ENCODE measurements at places on chromosomes 7 and 10.

- DNase-seq: no peak
Measured at GRCh38 chr10:30459283-30459682, 25.3 kb downstream of the MAP3K8 start.

DNA sequence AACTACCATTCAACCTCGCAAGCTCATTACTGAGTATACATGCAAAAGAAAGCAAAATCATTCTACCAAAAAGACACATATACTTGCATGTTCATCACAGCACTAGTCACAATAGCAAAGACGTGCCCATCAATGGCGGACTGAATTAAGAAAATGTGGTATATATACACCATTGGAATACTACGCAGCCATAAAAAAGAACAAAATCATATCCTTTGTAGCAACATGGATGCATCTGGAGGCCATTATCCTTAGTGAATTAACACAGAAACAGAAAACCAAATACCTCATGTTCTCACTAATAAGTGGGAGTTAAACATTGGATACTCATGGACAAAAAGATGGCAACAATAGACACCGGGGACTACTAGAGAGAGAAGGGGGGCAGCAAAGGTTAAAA lies 6.4 kb downstream of the TRDMT1 start:
- DNase-seq: no peak

DNA sequence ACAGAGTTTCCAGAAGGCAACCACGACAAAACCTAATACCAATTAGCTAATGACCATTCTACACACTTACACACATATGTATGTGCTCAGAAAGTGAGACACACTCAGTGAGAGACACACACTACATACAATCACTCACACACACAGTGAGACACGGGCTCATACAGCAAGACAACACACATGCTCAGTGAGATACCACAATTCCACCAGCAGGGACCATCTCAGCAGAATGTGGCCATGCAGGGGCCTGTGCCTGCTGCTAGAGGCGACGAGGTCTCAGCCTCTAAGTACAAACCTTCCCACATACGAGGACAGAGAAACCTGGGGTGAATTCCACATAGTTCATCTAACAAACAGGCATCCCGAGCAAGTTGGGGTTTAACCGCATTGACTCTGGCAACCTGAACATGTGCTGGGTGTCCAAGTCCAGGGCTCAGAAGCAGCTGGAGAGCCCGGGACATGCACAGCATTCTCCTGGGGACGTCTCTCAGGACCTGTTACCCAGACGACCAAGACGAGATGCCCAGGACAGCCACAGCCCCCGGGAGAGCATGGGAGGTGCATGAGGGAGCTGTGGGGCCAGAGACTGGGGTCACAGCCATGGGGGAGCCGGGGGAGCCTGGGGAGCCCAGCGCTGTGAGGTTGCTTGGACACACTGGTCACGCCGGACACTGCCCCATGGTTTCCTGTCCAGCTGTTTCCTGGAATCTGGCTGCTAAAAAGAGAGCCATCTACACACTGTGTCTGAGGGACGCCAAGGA lies 523.6 kb downstream of the PTPRN2 start:
- DNase-seq: no peak

- no peak for DNase-seq
Measured at GRCh38 chr7:4951903-4952636, 6.9 kb downstream of the MMD2 start.

DNA sequence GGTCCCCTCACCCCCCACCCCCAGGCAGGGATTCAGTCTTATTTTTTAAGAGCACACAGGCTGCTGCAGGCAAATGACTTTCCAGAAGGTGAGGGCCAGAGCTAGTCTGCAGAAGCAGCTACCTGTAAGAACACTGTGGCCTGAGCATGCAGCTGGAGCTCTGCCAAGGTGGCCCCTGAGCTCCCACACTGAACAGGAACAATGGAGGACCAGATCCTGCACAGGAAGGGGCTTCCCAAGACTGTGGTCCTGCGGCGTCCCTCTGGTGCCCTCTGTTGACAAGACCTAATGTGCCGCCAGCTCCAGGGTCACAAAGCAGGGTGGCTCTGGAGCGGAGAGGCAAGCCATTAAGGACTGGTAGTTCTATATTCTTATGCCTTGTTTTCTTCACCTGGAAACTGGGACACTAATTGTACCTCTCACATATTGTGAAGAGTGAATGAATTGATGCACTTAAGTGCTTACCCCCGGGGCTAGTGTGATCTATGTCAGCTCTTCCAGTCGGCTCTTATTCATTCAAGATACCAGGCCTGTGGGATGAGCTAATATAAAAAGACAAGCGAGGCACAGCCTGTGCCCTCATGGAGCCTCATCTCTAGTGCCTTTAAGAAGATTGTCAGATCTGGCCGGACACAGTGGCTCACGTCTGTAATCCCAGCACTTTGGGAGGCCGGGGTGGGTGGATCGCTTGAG lies 8.0 kb upstream of the BEND7 start:
- DNase-seq: no peak

- DNase-seq: no peak
Measured at GRCh38 chr10:34156781-34157425, 658.2 kb downstream of the PARD3 start.

- DNase-seq: no peak
Measured at GRCh38 chr10:20622531-20623211, 274.4 kb downstream of the NEBL start.

DNA sequence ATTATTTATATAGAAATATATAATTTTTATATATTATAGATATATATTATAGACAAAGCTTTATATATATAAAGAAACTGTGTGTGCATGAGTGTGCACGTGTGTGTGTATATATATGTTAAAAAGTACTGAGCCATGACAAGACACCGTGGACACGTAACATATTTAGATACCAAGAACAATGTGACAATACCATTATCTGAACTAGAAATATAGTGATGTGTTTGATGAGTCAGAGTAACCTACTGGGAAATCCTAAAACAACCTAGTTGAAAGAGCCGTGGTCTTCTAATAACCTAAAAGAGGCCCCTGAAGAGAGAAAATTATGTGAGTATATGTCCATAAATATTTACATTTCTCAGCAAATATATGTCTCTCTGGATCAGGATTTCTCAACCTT lies 50.7 kb upstream of the ITGB8 start:
- no peak for DNase-seq

GRCh38 chr10:4981722-4982471 lies 18.7 kb downstream of the AKR1C1 start:
- no peak for DNase-seq

DNA sequence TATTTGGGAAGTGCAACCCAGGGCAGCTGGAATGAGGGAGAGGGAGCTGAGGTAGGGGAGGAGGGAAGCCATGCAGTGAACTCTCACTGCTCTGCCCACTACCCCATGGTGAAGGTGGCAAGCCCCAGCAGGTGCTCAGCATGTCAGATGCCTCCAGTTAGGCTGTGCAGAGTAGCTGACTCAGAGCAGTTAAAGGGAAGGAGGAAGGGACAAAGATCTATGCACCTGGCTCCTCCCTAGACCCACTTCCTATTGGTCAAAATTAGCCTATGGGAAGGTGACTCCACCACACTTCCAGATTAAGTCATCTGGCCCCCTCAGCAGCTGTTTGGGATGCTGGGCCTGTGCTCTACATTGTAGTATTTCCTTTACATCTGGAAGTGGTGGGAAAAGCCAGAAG lies 125.7 kb upstream of the MTPN start:
- DNase-seq: no peak

GRCh38 chr7:103988468-103989199 lies 824 bp downstream of the RELN start:
- no peak for DNase-seq

GRCh38 chr7:128801003-128801402 lies 9.2 kb downstream of the CCDC136 start:
- no peak for DNase-seq

GRCh38 chr10:69278446-69278963 lies at the start of gene HK1:
TSS of gene HK1 (plus strand) at chr10:69278496.
- no peak for DNase-seq

DNA sequence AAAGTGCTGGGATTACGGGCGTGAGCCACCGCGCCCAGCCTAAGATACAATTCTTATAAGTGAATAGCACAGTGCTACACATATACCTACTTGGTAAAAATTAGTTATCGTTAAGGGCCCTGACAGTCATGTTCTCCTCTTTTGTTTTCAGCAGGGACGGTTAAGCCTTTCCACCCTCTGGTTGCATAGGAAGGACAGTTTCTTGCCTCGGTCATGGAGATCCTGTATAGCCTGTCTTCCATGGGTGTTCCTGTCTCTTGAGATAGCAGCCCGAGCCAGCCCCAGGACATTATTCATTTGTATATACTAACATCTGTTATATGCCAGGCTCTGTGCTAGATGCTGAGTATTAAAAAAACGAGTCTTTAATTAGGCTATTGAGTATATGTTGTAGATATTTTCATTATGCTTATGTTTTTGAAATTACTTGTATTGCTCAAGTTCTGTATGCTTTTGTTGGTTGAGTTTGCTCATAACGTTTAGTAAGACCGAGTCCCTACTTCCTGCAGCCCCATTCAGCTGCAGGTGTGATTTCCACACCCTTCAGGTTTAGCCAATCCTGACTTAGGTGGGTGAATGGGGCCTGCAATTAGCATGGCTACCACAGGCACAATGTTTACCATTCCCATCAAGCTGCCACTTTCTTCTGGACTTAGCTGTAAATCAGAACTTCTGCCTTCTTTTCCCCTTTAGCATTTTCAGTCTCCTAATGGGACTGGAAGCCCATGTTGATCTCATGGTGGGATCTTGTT lies 24.8 kb downstream of the CCSER2 start:
- no peak for DNase-seq

GRCh38 chr10:36574207-36574606 lies 551.2 kb upstream of the ANKRD30A start:
- no peak for DNase-seq

- no peak for DNase-seq
Measured at GRCh38 chr7:132240262-132240661, 336.0 kb downstream of the PLXNA4 start.

- DNase-seq: no peak
Measured at GRCh38 chr10:79483299-79483698, 29.0 kb upstream of the EIF5AL1 start.

- DNase-seq: no peak
Measured at GRCh38 chr10:130357226-130357625, 221.0 kb downstream of the GLRX3 start.

GRCh38 chr7:113141803-113142202 lies 23.4 kb upstream of the SMIM30 start:
- no peak for DNase-seq

DNA sequence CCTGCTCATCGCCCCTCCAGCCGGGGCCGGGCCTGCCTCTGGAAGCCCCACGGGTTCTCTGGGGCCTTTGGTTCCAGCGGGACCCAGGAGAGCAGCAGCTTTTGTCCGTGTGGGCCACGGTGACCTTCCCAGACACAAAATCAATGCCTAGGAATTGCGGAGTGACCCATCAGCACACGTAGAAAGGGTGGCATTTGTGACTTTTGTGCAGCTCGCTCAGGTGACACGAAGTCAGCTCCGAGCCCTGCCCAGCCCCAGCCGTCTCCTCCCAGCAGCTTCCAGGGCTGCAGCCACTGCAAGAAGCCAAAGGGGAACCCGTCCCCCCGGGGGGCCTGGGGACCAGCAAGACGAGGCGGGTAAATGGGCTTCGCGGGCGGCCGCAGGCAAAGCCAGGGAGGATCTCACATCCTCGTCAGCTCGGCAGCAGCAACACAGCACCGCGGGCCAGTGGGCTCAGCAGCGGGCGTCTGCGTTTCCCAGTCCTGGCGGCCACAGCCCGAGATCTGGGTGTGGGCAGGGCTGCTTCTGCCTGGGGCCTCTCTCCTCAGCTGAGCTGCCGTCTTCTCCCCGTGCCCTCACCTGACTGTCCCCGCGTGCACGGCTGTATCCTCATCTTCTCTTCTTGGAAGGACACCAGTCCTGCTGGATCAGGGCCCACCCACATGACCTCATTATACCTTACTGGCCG lies 88.5 kb downstream of the PAXIP1 start:
- no peak for DNase-seq

DNA sequence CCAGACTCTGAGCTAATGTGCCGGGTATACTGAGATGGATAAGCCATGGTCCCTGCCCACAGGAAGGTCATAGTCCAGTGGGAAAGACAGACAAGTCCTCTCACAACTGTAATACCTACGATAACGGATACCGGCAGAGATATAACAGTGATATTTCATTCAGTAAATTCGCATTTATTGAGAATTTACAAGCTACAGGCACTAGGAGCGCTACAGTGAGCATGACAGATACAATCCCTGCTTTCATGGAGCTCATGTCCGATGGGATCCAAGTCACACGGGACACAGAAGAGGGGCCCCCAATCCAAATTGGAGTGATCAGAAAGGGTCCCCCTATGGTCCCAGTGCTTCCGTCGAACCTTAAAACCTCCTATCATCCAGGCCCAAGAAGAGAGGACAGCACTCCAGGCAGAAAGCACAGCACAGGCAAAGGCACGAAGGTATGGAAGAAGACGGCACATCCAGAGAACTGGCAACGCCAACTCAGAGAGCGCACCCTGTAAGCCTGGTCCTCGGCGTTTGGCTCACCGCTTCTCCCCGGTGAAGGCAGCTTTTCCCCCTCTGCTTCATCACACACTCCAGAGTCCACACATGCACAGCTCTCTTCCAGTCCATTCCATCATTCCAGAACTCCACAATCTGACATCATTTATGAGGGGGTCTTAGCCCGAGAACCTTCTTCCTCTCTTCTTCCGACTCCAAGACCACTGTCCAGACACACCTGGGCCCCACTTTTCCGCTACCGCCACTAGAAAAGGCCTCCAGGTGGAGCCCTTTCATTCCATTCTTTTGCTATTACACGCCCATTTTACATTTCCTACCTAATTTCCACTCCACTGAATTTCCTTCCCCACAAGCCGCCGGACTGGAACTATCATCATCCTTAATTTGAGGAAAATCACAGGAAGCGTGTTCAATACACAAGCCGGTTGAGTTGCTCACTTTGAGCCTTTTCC lies 47.8 kb upstream of the NKX2-3 start:
- no peak for DNase-seq

DNA sequence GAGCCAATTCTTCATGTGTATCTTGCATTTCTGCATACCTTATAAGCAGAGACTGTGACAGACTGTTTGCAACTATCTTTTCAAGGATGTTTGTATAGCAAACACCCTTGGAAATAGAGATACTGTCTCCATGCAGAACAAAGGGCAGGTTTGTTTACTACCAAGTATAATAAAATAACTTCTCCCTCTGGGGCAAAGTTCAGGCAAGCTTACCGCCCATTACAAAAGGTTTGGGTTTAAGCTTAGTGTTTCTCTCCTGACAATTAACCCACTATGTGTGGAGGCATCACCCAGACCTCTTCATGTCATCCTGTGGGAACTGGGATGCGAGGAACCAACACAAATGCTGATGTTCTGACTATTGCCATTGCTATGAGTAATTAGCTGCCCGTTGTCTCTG lies 479.1 kb upstream of the ZMIZ1 start:
- no peak for DNase-seq

- DNase-seq: no peak
Measured at GRCh38 chr7:36871355-36871738, 147.1 kb upstream of the AOAH start.
